ENCODE measurements at places on chromosomes 6 and 20.

DNA sequence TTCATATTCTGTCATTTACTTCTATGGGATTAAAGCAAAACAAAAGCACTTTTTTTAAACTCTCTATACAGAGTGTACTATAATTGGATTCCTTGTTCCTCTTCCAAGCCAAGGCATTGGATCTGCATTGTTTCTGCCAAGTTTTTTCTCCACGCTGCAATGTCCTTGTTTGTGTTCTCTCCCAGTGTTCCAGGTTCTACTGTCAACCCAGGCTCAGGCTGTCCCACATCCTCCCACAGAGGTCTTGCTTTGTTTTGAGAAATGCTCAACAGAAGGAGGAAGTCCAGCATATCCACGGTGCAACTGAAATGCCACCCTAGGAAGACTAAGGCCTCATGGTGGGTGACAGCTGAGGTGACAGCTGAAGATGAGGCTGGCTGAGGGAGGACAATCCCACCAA lies 287.1 kb upstream of the PRDM1 start:
- no peak for DNase-seq

- DNase-seq = no peak
Measured at GRCh38 chr6:30019819-30020218, 41.2 kb upstream of the POLR1H start.

GRCh38 chr6:33407132-33407718 lies 3.6 kb upstream of the PHF1 start:
- no peak for DNase-seq

DNA sequence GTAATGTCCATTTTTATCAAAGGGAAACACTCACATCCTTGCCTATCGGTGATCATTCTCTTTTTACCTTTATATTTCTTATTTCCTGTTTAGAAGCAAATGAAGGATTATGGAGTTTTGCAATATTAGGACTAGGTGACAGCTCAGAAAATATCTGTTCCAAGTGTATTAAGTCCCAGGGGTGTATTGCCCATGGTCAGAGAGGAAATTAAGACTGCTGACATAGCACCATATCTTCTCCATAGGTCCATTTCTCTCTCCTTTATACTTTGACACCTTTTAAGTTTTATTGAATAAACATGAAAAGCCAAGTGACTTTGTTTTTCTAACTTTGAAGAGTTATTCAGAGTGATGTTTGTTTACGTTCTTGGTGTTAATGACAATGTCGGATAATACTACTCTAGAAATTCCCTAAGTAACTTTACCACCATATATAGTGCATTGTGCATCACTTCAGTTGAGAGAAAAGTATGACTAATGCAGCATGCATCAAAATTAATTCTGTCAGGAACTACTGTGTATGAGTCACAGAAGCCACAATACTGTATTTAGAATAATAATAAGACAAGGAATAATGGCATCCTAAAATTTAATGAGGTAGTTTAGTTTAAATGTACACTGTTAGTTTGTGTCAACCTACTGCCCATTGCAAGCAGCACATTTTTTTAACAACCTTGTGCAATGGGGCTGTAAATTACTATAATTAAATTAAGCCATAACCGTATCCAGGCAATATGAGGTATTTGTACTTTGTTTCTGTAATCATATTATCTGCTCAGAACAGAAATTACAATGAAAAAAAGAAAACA lies 474.4 kb upstream of the RNF217 start:
- DNase-seq = no peak

DNA sequence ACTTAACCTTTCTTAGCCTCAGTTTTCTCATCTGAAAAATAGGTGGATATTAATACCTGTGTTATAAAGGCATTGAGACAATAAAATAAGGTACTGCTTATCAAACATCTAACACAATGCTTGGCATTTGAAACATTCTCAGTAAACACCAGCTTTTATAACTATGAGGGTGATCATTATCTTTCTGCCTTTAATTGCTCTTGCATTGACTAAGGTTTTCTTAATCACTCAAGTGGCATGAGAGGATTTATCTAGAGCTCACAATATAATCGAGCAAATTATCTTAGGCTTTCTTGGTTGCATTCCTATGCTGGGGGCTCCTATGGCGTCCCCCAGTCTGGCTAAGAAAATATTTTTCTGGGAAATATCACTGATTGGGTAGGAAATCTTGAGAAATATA lies 716.4 kb upstream of the MARCKS start:
- no peak for DNase-seq

DNA sequence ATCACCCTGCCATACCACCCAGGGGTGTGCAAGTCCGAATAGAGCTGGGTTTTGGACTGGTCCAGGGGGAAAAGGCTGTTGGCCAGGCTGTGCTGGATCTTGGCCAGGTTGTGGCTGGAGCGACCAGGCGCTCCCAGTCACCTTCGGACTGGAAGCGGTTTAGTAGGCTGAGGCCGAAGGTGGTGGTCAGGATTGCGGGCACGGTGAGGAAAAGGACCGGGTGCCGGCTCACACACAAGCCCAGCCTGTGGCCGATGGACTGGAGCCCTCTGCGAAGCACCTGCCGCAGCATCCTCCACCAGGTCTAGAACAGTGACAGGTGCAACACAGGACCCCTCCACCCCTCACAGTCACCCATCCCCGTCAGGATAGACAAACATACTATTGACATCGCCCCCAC lies 590.6 kb upstream of the PTCHD4 start:
- DNase-seq = no peak

- DNase-seq = no peak
Measured at GRCh38 chr20:50023116-50023805, 40.5 kb downstream of the SNAI1 start.

DNA sequence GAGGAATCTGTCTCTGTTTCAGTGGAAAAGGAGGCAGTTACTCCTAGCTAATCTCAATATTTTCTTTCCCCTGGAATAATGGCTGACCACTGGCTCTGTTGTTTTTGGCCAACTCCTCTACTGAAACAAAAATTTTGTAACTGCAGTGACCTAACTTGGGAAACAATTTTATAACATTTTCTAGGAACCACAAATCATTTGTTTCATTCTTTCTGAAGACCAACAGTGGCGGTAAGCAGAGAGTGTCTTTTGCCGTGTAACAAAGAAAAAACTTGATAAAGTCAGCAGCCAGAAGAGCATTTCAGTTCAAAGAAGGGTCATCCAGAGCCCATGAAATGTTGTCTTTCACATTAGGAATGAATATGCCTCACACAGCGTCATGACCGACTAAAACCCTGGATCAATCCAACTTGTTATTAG lies 11.8 kb upstream of the BFSP1 start:
- no peak for DNase-seq

DNA sequence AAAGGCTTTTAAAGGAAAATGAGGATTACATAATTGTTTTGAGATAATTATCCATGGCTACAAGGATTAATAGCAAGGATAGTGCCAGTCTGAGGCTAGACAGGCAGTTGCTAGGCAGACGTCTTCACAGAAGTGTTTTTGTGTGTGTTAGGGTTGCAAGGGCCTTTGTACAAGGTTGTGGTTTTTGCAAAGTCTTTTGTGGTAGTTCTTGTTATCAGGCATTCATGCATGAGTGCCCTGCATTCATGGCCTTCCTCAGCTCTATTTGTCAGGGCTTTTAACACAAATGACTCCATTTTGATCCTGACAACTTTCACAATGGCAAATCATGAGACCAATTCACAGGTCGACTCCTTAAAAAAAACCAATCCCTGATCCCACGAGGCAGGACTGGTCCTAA lies 68.1 kb upstream of the TXNDC5 start:
- DNase-seq = no peak

DNA sequence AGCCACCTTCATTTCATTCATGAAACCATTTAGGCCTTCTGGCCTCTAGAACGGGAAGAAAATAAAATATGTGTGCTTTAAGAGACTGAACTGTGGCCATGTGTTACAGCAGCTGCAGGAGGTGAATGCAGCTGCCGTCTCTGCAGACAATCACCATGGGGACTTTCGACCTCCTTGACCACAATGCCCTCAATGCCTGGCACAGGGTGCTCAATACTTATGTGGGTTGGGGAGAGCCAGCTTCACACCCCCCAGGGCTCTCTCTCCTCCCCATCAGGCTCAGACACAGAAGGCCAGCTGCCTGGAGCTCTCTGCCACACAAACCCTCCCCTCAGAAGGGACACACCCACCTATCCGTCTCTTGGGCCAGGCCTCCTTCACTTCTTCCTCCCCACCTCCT lies 43.5 kb downstream of the ANKRD60 start:
- no peak for DNase-seq

GRCh38 chr20:50083034-50083433 lies 29.9 kb downstream of the UBE2V1 start:
- no peak for DNase-seq
